NCI-H1436 (cell line): ENCODE measurements at places on chromosomes 2 and 18.

- no peak for DNase-seq
Measured at GRCh38 chr2:190879474-190880377, 895 bp upstream of the GLS start.

DNA sequence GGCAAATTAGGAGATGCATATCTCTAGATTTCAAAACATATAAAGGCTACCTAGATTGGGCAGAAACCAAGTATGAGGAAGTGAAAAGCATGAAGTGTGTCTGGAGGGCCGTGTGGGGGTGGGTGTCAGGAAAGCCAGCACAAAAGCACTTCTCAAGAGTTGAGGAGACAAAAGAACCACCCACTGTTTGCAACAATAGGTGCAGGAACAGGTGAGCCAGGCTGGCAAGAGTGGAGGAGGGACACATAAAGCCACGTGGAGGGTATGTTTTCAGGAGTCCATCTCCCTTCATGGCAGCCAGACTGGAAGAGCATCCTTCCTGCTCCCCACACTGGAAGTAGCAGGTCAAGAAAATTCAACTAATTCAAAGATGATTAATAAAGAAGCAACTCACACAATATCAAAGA, 96.4 kb downstream of the CERS6 start:
- DNase-seq = no peak

- DNase-seq = no peak
Measured at GRCh38 chr2:4549666-4550210, 846.4 kb downstream of the DCDC2C start.

GRCh38 chr2:76867854-76868253, 654.3 kb downstream of the LRRTM4 start:
- DNase-seq = no peak
